ENCODE measurements at places on chromosomes 5 and 9. TPM values are rescaled to one million over a fixed set of nuclear protein-coding genes. Genes with fewer than 3 reads are reported as not detected.

The FOXD1 gene
- total RNA-seq = 192 TPM

The DDX4 gene
- total RNA-seq = not detected

The PCDHGA10 gene
- total RNA-seq = 0.90 TPM

The GCNT4 gene
- total RNA-seq = not detected

The EQTN gene
- total RNA-seq = not detected

The HMHB1 gene
- not detected for total RNA-seq

DNA sequence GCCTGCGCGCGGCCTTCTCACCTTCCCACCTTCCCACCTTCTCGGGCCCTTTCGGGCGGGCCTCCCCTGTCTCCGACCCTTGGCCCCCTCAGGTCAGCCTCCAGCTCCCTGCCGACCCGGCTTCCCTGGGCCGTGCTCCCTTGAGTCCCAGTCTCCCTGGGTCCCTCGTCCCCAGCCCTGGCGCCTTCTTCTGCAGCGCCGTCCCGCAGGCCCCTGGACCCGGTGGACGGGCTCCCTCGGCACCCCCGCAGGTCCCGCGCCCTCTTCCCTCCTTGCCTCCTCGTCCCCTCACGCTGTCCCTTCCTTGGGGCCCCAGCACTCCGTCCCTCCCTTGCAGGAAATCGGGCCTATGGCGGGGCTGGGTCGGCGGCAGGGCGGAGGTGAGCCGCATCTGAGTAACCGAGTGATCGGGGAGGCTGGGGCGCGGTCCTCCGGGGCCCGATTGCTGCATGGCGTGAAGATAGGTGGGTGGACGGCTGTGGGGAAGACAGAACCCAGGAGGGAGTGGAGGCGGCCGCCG is 7.6 kb downstream of the ARPC5L start:
- no peak for DNase-seq
